ENCODE measurements at places on chromosomes 6 and 20. TPM values are rescaled to one million over a fixed set of nuclear protein-coding genes. Genes with fewer than 3 reads are reported as not detected.

DNA sequence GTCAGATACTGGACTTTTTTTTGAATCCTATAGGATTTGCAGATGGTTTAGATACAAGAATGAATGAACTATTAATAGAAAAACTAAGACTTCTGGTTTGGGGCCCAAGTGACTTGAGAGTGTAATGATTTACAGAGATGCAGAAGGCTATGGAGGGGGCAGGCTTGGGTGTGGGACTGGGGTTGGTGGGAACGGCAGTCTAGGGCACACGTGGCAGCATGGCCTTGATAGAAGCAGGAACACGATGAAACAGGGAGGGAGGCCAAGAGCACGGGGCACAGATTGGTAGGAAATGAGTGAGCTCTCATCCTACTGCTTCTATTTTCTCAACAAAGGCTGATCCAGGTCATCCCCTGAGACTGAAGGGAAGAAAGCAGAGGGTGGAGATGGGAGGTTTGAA, 3.4 kb upstream of the UST start:
- H3K27ac ChIP-seq: peak overlapping the region; percentile 26
- H3K36me3 ChIP-seq: peaks cover 7% of the 10 kb centered on the region
- no peak for DNase-seq
- peaks cover 3% of the 10 kb centered on the region for H3K27me3 ChIP-seq
- peaks cover 42% of the 10 kb centered on the region for H3K4me1 ChIP-seq

The MARCKS gene
- total RNA-seq: 669 TPM

- DNase-seq: no peak
- peaks cover 1% of the 10 kb centered on the region for H3K27me3 ChIP-seq
- H3K4me1 ChIP-seq: peaks cover 7% of the 10 kb centered on the region
Measured at GRCh38 chr6:93787841-93788240, 368.5 kb upstream of the EPHA7 start.

DNA sequence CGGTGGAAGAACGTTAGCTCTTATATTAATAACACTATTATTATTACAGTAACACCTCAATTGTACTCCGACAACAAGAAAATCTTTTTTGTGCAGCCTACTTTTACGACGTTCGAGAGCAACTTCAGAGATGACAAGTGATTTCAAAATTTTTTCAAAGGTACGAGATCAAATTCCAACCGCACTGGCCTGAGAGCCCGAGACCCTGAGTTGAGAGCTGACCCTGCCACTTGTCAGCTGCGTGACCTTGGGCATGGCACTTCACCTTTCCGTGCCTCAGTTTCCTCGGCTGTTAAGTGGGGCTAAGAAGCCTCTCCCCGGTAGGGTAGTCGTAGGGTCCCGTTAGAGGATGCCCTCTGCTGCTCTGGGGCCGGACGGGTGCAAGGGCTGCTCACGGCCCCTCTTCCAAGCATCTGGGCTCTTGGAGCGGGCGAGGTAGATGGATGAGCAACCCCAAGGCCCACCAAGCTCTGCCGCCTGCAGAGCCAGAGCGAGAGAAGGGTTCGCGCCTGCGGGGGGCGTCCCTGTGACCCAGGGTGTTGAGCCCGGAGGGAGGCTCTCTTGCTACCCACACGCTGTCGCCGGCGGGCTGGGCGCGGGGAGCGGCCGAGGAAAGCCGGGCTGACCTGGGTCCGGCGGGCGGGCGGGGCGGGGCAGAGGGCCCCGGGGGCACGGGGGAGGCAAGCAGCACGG, 510 bp downstream of the NDRG3 start:
- DNase-seq: no peak
- peaks cover 8% of the 10 kb centered on the region for H3K27me3 ChIP-seq
- H3K4me3 ChIP-seq: peak overlapping the region; percentile 94
- no peak overlapping the region for H3K27ac ChIP-seq

DNA sequence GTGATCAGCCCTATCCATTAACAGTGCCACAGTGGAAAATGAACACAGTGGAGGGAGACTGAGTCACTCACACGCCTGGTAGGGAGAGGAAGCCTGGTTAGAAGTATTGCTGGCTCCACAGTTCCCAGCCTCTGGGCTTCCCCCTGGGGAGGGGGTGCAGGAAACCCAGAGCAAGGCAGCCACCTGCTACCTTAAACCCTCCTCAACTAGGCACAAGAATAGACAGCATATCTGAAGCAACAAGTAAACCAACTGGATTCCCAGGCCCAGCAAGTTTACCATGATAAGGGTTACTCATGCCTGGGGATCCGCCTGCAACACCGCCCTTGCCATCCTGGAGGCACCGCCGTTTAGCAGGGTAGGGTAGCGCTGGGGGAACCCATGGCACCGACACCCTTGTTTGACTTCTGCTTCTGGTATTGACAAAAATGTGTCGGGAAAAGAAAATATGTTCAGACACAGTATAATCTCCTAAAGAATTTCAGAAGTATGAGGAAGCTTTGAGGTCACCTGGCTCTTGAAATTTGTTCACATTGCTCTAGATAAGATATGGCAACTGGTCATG, 38.3 kb downstream of the SLC22A23 start:
- peaks cover 21% of the 10 kb centered on the region for H3K4me1 ChIP-seq
- DNase-seq: no peak
- peaks cover 8% of the 10 kb centered on the region for H3K36me3 ChIP-seq
- no peak overlapping the region for H3K4me3 ChIP-seq
- no peak overlapping the region for H3K27ac ChIP-seq
- no peaks in the 10 kb centered on the region for H3K27me3 ChIP-seq

GRCh38 chr6:160356074-160356744, 8.0 kb downstream of the SLC22A3 start:
- no peak overlapping the region for H3K4me3 ChIP-seq
- peaks cover 5% of the 10 kb centered on the region for H3K27me3 ChIP-seq
- H3K36me3 ChIP-seq: no peaks in the 10 kb centered on the region

The CAPN11 gene
- total RNA-seq: 2.3 TPM

DNA sequence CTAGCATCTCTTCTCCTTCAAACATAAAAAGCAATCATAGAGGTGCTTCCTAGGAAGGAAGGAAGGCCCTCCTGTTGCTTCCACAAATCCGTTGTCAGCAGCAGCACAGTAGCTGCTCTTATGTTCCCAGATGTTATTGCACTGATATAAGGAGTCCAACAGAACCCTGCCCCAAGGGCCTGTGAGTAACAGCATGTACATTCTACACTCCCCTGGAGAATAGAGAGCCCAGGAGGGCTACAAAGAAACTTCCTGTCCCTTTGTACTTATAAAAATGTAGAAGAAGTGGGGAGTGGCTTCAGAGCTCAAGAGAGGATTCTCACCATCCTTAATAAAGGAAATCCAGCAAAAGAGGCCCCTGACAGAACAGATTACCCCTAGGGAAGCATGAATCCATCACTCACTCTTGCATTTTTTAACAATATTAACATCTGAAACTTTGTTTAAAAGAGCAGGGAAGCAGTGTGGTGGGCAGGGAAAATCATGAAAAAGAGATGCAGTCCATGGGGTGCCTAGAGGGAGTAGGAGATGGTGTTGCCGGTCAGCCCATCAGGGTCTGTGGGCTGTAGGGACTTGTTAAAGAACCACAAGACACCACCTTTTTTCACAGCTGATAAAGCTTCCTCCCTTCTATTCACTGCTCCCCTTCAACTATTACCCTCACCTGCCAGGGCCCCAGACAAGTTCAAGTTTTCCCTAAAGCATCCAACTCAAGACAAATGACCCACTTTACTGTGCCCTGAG, 104.5 kb upstream of the ADGRF1 start:
- H3K4me1 ChIP-seq: peaks cover 6% of the 10 kb centered on the region
- H3K27me3 ChIP-seq: no peaks in the 10 kb centered on the region
- no peak for DNase-seq
- no peak overlapping the region for H3K4me3 ChIP-seq
- H3K27ac ChIP-seq: no peak overlapping the region

The FRK gene
- total RNA-seq: 0.08 TPM

DNA sequence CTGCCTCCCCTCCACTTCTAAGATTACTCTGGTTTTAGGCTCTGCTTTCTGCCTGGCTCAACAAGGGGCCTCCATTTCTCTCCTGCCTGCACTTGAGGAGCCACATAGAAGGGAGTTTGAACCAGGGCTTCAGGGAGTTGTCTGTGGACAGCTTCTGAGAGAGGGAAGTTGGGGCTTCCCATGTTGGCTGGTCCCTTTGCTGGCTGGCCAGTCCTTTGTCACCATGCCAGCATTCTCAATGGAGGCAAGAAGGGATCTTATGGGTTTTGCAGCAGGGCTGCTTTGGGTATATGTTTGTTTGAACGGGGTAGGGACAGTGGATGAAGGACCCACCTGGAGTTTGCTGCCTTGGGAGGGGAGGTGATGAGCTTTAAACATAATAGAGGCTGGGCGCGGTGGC, 124.9 kb downstream of the CARMIL1 start:
- H3K36me3 ChIP-seq: no peaks in the 10 kb centered on the region
- no peak overlapping the region for H3K4me3 ChIP-seq
- H3K4me1 ChIP-seq: peaks cover 25% of the 10 kb centered on the region
- no peak for DNase-seq

DNA sequence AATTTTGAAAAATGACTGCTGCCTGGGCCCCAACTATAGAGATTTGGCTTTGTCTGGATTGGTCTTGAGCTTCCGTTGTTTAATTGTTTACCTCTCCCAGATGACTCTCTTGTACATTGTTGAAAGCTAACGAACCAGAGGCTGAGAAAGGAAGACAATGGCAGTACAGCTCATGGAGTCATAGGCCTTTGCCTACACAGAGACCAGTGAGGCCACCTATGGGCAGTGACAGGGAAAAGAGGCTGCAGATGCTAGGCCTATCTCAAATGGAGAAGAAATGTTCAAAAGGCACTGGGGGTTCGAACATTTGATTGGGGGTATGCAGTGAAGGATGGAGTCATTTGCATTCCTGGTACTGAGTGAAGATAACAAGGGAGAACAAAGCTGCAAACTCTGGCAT, 29.1 kb downstream of the OPN5 start:
- DNase-seq: peak; percentile 10
- no peak overlapping the region for H3K4me3 ChIP-seq
- no peak overlapping the region for H3K27ac ChIP-seq
- H3K27me3 ChIP-seq: no peaks in the 10 kb centered on the region
- H3K36me3 ChIP-seq: peaks cover 17% of the 10 kb centered on the region

DNA sequence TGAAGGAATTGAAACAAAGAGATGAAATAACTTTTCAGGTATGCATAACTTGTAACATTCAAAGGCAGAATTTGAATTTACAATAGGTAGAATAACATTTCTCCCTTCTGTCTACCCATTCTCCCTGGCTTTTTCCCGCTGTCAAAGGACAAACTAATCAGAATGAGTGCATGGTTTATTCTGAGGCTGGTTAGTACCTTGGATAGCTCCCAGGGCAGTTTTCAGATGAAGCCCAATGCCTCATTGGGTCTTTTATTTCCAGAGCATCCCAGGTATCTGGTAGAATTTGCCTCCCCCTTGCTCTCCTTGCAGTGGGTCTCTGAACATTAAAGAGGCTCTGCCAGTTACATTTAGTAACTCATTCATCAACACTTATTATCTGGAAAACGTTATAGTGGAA, 665.5 kb downstream of the BCKDHB start:
- no peak overlapping the region for H3K27ac ChIP-seq
- no peaks in the 10 kb centered on the region for H3K4me1 ChIP-seq
- no peak overlapping the region for H3K4me3 ChIP-seq
- peak; percentile 49 for DNase-seq
- H3K27me3 ChIP-seq: no peaks in the 10 kb centered on the region

DNA sequence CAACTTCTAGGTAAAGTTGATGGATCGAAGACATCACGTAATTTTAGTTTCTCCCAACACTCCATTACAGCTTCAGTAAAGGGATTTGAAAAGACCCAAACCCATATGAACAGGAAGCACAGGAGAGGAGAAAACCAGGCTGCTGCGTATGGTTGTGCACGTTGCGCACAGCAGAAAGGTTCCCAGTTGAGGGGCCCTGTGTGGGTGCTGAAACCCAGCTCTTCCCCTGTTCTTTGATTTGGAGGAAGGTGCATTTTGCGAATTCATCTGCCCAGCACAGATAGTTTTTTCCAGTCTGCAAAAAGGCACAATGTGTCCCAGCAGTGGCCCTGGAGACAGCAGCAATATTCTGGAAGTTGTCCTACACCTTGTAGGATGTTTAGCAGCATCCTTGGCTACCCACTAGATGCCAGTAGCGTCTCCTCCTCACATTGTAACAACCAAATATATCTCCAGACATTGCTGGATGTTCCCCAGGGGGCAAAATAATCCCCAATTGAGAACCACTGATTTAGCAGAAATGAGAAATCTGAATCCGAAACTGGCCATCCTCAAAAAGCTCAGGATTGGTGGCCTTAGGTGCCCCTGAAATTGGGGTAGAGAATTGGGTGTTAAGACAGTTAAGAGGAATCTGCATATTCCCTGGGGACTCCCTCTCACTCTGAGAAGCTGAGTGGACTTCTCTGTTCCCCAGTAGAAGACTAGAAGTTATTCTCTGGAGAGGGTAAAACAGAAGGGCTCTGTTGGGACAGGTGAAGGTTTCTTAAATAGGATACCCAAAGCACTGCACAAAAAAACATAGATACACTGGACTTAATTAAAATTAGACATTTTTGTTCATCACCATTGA, 12.2 kb downstream of the SUN5 start:
- H3K4me3 ChIP-seq: no peak overlapping the region
- no peak overlapping the region for H3K27ac ChIP-seq
- DNase-seq: no peak

DNA sequence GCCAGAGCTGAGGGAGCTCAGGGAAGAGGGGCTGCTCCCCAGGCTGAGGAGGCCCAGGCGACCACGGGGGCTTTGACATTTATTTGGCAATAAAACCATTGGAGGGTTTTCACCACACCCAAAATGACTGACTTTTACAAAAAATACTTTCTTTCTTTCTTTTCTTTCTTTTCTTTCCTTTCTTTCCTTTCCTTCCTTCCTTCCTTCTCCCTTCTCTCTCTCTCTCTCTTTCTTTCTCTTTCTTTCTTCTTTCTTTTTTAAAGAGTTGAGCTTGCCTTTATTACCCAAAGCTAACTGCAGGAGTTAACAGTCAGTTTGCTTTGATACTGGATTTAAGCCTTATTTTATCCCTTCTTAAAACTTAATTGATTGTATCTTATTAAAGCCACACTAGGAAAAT, 17.2 kb downstream of the SNX9 start:
- H3K27me3 ChIP-seq: peaks cover 2% of the 10 kb centered on the region
- no peak overlapping the region for H3K27ac ChIP-seq
- H3K4me3 ChIP-seq: no peak overlapping the region
- peaks cover 63% of the 10 kb centered on the region for H3K4me1 ChIP-seq

The ARMC12 gene
- total RNA-seq: 0.69 TPM

DNA sequence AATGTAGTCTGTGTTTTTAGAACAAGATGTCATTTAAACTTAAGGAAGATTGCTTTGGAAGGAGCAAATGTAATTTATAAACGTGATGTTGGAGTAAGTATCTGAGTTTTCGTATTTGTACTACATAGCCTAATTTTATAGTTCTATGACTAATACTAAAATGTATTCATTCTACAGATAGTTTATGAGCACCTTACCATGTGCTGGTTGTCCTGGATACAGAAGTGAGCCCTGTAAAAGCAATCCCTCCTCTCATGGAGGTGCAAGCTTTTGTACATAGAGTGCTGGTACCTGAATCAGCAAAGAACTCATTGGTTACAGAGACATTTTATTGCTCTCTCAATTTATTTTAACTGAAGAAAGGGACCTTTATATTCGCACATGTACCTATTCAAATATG, 27.1 kb downstream of the TBPL1 start:
- no peak for DNase-seq
- H3K4me3 ChIP-seq: no peak overlapping the region
- peaks cover 2% of the 10 kb centered on the region for H3K27me3 ChIP-seq
- peaks cover 7% of the 10 kb centered on the region for H3K36me3 ChIP-seq
- peaks cover 6% of the 10 kb centered on the region for H3K4me1 ChIP-seq

GRCh38 chr6:14277405-14277930, 159.9 kb downstream of the CD83 start:
- no peak overlapping the region for H3K27ac ChIP-seq
- H3K4me3 ChIP-seq: no peak overlapping the region
- H3K4me1 ChIP-seq: no peaks in the 10 kb centered on the region

GRCh38 chr6:169738204-169738975, 13.0 kb downstream of the DYNLT2 start:
- no peaks in the 10 kb centered on the region for H3K36me3 ChIP-seq
- H3K4me1 ChIP-seq: no peaks in the 10 kb centered on the region
- no peak for DNase-seq
- H3K27me3 ChIP-seq: peaks cover 1% of the 10 kb centered on the region
